ENCODE measurements at places on chromosomes 6 and 20. TPM values are rescaled to one million over a fixed set of nuclear protein-coding genes. Genes with fewer than 3 reads are reported as not detected.

LAMA2 gene
- 0.87 TPM for polyA plus RNA-seq

FGD2 gene
- 0.11 TPM for polyA plus RNA-seq

CAP2 gene
- polyA plus RNA-seq, result not detected

C20orf204 gene
- 0.22 TPM for polyA plus RNA-seq

FAM217A gene
- polyA plus RNA-seq, result not detected

POPDC3 gene
- not detected for polyA plus RNA-seq

MAP7 gene
- polyA plus RNA-seq, result 0.60 TPM

RIPOR3 gene
- 0.49 TPM for polyA plus RNA-seq

PTK7 gene
- 0.08 TPM for polyA plus RNA-seq

JARID2 gene
- polyA plus RNA-seq, result 11.7 TPM

GRCh38 chr6:82878812-82879211 is 186.8 kb downstream of the UBE3D start:
- no peak for DNase-seq

- DNase-seq, result no peak
These were observed 33.2 kb upstream of the PAQR8 start for GRCh38 chr6:52328729-52329128.

GRCh38 chr6:24969343-24969860 is 33.6 kb upstream of the RIPOR2 start:
- DNase-seq, result no peak

GRCh38 chr20:43761386-43762340 is 34.9 kb upstream of the GTSF1L start:
- no peak for DNase-seq

GRCh38 chr6:13437218-13437996 is 50.0 kb downstream of the GFOD1 start:
- no peak for DNase-seq

DNA sequence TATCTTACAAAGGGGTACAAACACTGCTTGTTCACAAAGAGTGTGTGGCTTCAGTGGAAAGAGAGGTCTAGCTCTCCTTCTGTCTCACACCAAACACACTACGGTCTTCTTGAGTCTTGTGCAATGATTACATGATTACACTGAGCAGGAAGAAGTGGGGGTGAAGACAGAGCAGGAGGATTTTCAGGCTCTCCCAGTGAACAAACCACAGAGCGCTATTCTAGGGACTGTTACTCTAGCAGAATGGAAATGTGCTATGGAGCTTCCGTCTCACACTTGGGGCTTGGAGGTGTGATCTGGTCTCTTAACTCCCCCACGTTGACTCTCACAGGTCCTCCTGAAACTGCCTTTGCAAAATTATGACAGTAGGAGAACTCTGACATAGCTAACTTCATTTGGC is 203.4 kb downstream of the MYLK4 start:
- DNase-seq, result no peak

DNA sequence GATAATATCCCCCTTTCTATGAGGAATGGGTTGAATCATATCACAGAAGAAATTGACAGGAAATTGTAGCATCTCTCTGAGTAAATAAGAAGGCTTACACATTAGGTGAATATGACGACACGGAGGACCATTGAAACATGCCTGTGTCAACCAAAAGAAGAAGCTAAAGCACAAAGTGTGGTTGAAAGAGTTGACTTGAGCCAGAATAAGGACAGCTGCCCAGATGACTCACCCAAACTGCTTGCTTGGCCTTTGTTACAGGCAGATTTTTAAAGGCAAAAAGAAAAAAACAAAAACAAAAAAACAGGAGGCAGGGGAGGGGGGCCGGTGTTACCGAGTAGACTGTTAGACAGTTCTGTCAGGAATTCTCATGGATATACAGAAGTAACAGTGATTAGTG is 129.8 kb upstream of the EDN1 start:
- no peak for DNase-seq

DNA sequence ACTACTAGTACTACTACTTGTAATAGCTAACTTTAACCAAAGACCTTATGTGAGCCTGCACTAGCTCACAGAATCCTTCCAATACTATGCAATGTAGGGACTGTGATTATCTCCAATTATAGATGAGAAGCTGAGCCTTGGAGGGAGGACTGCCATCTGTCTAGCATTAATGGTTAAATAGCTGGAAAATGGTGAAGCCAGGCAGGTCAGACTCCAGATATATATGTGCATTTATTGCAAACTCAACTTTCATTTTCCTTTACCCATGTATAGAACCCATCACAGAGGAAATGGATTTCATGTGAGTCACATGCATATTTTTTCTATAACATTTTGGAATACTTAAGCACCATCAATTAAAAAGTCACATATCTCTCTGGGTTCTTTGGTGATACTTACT is 229.9 kb downstream of the BCAS1 start:
- DNase-seq, result no peak

DNA sequence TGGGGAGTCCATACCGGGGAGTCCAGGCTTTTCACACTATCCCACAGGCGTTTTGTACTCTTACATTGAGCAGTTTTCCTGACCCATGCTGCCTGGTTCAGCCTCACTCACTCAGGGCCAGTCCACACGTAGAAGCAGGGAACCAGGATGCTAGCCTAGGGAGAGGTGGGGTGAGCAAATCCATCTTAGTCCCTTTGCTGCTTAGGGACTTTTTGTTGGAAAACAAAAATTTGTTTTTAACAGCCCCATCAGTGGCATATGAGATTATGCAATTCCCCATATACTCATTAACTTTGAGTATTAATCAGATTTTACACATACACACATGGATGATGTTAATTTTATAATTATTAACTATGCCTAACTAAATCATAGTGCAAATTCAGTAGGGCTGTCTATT is 84.2 kb downstream of the EZR start:
- DNase-seq, result no peak

- no peak for DNase-seq
These were observed 424.6 kb upstream of the PTCHD4 start for GRCh38 chr6:48535582-48536009.

DNA sequence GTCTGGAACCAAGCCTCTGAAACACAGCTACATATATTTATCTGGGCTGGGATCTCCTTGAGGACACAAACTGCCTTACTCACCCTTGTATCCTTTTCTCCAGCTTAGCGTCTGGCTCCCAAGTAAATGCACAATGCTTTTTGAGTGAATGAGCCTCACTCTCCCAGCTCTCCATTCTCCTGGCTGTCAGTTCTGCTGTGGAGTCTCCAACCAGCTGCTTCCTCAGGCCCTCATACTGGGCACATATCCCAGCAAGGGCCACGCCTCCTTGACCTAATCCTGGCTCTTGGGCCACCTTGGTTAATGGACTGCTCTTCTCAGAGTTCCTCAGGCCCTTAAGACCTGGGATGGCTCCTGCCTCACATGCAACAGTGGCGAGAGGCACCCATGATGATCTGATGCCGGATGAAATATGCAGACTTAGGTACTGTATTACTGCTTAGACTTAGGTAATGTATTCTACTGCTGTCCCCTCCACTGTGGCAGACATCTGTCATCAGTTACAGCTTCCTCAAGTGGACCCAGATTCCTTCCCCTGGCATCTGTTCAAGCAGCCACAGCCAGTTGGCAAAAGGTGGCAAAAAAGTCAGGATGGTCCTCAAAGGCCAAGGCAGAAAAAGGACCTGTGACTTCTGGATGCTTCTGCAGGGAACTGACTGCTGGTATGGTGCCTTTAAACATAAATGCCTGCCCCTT is 16.5 kb downstream of the SNHG17 start:
- no peak for DNase-seq

- DNase-seq, result no peak
These were observed 117.2 kb upstream of the CD93 start for GRCh38 chr20:23203310-23203709.

- DNase-seq, result peak; percentile 10
These were observed 280.3 kb downstream of the CDC5L start for GRCh38 chr6:44667668-44668390.

DNA sequence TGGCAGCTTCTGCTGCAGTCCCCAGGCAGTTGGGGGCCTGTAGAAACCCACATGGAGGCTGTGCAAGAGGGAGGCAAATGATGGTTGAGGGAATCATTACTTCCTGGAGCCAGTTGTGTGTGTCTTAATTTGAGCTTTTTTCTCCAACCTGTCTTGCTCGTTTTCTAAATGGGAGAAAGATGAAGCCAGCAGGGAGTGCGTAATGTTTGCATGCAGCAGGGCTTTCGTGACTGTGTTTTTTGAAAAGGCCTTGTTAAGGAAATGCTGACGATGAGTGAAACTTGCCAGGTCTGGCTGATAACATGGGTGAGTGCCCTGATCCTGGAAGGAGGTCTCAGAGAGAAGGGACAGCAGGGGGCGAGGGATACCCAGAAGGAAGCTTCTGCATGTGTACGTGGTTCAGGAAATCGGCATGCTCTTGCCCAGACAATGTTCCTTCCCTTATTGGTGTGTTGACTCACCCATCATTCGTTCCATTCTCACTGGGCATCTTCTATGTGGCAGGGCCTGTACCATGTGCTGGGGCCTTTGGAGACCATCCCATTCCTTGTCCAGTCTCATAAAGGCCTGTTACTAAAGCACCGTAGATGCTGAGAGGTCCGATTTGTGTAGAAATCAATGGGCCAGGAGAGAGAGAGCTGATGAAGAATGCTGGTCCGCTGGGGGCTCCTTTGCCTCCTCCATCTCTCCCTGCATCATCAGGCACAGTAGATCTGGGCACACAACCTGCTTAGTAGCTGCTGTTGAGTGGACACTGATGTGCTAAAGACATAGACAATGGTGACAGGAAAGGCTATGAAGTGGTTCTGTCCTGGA is 27.4 kb downstream of the GLP1R start:
- DNase-seq, result no peak

DNA sequence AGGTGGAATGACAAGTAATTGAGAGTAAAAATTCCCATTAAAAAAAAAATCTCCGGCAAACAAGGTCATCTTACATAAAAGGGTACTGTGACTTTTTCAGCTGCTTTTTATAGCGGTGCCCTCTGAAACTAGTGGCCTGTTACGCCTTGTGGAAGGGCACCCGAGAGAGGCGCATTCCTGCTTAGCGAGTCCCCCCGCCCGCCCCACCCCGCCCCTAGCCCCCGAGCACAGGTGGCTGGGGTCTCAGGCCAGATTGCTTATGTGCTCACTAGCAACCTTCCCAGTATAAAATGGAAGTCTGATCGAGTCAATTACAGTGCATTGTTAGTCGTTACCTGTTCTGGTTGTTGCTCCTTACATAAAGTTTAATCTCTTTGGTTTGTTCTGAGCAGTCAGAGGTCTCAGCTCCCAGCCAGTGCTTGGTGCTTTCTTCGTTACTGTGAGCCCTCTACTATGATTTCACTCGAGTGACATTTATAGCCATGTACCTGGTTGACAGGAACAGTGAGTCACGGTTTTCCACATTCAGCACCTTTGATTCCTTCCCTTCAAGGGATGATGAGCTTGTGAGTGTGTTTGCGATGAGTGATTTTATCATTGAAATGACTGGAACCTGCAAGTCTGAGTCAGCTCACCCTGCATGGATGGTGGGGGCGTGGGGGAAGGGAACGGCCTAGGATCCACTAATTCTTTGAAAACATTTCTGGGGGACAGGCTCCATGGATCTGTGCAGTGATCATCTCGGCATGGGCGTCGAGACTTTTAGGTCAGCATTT is 47.6 kb downstream of the ZDHHC14 start:
- DNase-seq, result no peak

GRCh38 chr6:38248500-38249234 is 391.1 kb downstream of the BTBD9 start:
- DNase-seq, result no peak

DNA sequence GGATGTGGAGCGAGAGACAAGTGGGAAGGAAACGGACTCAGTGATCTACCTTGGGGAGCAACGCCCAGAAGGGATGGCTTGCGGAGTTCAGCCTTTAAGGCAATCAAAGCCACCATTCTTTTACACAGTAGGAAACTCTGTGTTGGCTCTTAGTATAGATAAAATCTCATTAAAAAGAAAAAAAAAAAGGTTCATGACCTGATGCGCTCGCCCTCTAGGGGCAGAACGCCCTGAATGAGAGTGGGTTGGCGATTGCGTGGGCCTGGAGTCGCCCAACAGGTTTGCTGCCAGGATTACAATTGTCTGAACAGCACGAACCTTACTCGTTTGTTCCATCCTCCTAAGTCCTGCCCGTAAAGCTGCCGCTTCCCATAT is 1.2 kb downstream of the TPD52L1 start:
- DNase-seq, result peak; percentile 12

- no peak for DNase-seq
These were observed 90.8 kb downstream of the GMPR start for GRCh38 chr6:16329233-16329632.

GRCh38 chr6:133973109-133973971 is 20.3 kb downstream of the TBPL1 start:
- peak; percentile 38 for DNase-seq

DNA sequence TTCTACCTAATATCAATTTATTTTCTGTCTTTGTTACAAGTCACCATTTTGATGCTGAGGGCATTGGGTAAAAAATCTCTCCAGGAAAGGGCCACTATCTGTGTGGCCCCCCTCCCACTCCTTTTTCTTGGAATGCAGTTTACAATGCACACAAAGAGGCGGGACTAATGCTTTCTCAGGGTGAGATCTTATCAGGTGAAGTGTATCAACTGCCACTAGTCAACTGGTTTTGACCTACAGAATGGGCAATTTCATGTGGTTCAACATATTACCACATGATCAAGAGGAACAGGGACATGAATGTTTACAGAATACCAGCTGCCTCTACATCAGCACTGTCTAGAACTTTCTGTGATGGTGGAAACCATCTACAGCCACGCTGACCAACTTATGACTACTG is 3.7 kb downstream of the RRBP1 start:
- no peak for DNase-seq

GRCh38 chr6:126657561-126658175 is 317.8 kb downstream of the CENPW start:
- DNase-seq, result no peak

Measured in CD4-positive, alpha-beta memory T cell (primary cell).